ENCODE measurements at places on chromosomes 4 and X.

GRCh38 chrX:124383354-124383753 is 37.0 kb downstream of the SH2D1A start:
- no peak overlapping the region for H3K27ac ChIP-seq
- no peaks in the 10 kb centered on the region for H3K27me3 ChIP-seq
- no peaks in the 10 kb centered on the region for H3K36me3 ChIP-seq
- peaks cover 4% of the 10 kb centered on the region for H3K4me1 ChIP-seq
- H3K4me3 ChIP-seq = no peak overlapping the region

DNA sequence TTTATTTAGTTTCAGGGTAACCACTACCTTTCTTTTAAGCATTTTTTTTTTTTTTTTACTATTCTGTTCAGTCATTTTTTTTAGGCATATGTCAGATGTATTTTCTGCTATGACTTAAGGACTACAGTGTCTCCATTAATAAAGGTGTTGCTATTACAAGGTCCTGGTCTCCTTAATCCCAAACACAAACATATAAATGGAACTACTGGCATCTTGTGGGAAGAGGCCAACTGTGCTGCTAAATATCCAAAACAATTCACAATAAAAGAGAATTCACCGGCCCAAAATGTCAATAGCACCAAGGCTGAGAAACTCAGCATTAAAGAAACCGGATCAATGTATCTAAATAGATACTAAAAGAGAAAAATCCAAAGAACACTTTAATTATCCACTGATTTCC is 26.4 kb downstream of the LCORL start:
- H3K4me3 ChIP-seq = no peak overlapping the region
- peaks cover 23% of the 10 kb centered on the region for H3K4me1 ChIP-seq
- H3K36me3 ChIP-seq = no peaks in the 10 kb centered on the region
- no peak overlapping the region for H3K27ac ChIP-seq

GRCh38 chr4:141301216-141301615 is 80.5 kb downstream of the ZNF330 start:
- no peak overlapping the region for H3K27ac ChIP-seq
- DNase-seq = no peak
- no peak overlapping the region for H3K4me3 ChIP-seq
- no peaks in the 10 kb centered on the region for H3K27me3 ChIP-seq
- no peaks in the 10 kb centered on the region for H3K4me1 ChIP-seq
- H3K36me3 ChIP-seq = no peaks in the 10 kb centered on the region

DNA sequence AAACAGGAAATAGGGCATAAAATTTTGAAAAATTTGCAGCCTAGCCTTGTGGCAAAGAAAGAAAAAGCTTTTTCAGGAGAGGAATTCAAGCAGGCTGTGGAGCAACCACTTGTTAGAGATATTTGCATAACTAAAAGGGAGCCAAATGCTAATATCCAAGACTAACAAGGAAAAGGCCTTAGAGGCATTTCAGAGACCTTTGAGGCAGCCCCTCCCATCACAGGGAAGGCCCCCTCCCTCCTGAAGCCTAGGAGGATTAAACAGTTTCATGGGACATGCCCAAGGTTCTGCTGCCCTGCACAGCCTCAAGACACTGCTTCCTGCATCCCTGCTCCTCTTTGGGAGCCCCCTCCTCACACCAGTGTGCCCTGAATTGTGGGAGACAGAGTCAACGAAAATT is 275.4 kb upstream of the SFRP2 start:
- H3K36me3 ChIP-seq = peaks cover 24% of the 10 kb centered on the region
- DNase-seq = peak; percentile 13
- H3K4me1 ChIP-seq = peaks cover 8% of the 10 kb centered on the region
- peak overlapping the region; percentile 45 for H3K27ac ChIP-seq
- no peaks in the 10 kb centered on the region for H3K27me3 ChIP-seq

- H3K4me1 ChIP-seq = peaks cover 83% of the 10 kb centered on the region
- DNase-seq = no peak
- H3K4me3 ChIP-seq = peak overlapping the region; percentile 43
- H3K36me3 ChIP-seq = peaks cover 8% of the 10 kb centered on the region
- H3K27me3 ChIP-seq = no peaks in the 10 kb centered on the region
Measured at GRCh38 chr4:183181081-183181480, 82.0 kb downstream of the WWC2 start.

- no peak overlapping the region for H3K27ac ChIP-seq
- no peak overlapping the region for H3K4me3 ChIP-seq
- no peaks in the 10 kb centered on the region for H3K27me3 ChIP-seq
- H3K4me1 ChIP-seq = peaks cover 15% of the 10 kb centered on the region
- DNase-seq = no peak
Measured at GRCh38 chr4:18957716-18958115, 936.2 kb upstream of the LCORL start.

GRCh38 chr4:24862073-24862751 is 50.6 kb downstream of the CCDC149 start:
- no peak overlapping the region for H3K27ac ChIP-seq
- DNase-seq = no peak
- peaks cover 38% of the 10 kb centered on the region for H3K36me3 ChIP-seq

DNA sequence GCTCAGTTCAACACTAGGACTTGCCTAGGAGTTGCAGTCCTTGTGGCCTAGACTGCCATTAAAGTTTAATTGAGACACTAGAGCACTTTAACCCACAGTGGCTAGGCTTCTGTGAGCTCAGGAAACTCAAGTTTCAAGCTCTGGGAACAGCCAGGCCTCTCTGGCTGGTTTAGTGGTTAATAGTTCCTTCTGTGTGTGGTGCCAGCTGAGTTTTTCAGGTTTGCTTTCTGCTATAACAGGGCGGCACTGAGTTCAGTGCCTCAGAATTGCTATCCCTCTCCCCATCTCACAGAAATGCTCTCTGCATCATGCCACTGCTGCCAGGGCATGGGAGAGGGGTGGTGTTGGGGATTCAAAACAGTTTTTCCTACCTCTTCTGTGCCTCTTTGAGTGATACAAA is 15.9 kb downstream of the MMAA start:
- H3K27ac ChIP-seq = no peak overlapping the region
- no peak for DNase-seq
- H3K36me3 ChIP-seq = peaks cover 5% of the 10 kb centered on the region
- peaks cover 29% of the 10 kb centered on the region for H3K4me1 ChIP-seq
- peaks cover 11% of the 10 kb centered on the region for H3K27me3 ChIP-seq
- H3K4me3 ChIP-seq = no peak overlapping the region

- peaks cover 3% of the 10 kb centered on the region for H3K36me3 ChIP-seq
- no peak overlapping the region for H3K4me3 ChIP-seq
- no peak for DNase-seq
Measured at GRCh38 chrX:14398725-14399124, 130.6 kb upstream of the GLRA2 start.

- no peak overlapping the region for H3K4me3 ChIP-seq
- H3K27me3 ChIP-seq = no peaks in the 10 kb centered on the region
- no peak overlapping the region for H3K27ac ChIP-seq
- DNase-seq = no peak
- H3K36me3 ChIP-seq = peaks cover 22% of the 10 kb centered on the region
Measured at GRCh38 chr4:182642831-182643230, 274.4 kb downstream of the DCTD start.

- H3K4me1 ChIP-seq = peaks cover 41% of the 10 kb centered on the region
- no peak for DNase-seq
- H3K27me3 ChIP-seq = no peaks in the 10 kb centered on the region
- H3K27ac ChIP-seq = no peak overlapping the region
- no peaks in the 10 kb centered on the region for H3K36me3 ChIP-seq
Measured at GRCh38 chr4:181966104-181966551, 277.1 kb upstream of the TENM3 start.

DNA sequence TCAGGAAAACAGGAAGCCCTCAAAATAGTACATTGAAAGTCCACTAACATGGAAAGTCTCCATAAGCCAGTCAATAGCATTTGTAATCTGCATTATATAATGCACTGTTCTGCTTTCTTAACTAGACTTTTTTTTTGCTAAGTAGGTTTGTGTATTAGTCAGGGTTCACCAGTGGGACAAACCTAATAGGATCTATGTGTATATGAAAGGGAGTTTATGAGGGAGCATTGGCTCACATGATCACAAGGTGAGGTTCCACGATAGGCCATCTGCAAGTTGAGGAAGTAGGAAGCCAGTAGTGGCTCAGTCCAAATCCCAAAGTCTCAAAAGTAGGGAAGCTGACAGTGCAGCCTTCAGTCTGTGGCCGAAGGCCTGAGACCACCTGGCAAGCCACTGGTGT is 116.0 kb downstream of the MXRA5 start:
- H3K27ac ChIP-seq = no peak overlapping the region
- H3K36me3 ChIP-seq = no peaks in the 10 kb centered on the region
- H3K27me3 ChIP-seq = no peaks in the 10 kb centered on the region
- DNase-seq = no peak

DNA sequence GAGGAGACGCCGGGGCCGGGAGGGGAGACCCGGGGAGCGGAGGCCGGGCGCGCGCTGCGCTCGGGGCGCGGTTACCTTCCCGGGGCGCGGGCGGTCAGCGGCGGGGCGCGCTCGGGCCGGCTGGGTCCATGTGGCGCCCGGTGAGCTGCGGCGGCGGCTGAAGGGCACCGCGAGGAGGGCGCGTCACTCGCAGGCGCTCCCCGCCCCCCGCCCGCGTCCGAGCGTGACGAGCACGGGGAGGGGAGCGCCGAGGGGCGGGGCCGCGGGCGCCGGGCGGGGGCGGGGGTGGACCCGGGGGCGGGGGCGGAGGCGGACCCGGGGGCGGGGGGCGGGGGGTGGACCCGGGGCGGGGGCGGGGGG is at the start of gene CPLX1:
Gene CPLX1, minus strand, starts transcription at position 159 of the 360 bp plus-strand sequence. CDS start 1,607 bp downstream, outside the sequence.
- H3K27ac ChIP-seq = no peak within 1 kb of the TSS
- H3K36me3 ChIP-seq = no peaks in the 10 kb centered on the region
- H3K4me3 ChIP-seq = peak within 1 kb of the TSS; percentile 51
- peaks cover 65% of the 10 kb centered on the region for H3K27me3 ChIP-seq

DNA sequence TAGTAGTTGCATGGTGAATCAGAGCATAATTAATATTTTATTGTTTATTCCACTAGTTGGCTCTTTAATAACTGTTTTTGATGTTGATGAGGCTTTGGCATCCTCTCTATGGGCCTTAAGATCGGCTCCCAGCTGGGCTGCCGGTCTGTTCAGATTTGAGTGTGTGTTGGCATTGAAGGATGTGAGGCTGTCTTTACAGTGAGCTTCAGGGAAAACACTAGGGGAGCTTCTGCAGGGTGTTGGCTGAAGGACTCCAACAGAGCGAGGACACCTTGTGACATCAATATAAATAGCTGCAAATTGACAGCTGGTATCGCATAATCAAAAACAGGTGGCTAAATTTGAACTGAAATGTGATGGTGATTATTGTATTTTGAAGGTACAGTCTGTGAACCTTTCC is 322.0 kb downstream of the FSTL5 start:
- peaks cover 3% of the 10 kb centered on the region for H3K4me1 ChIP-seq
- no peak overlapping the region for H3K27ac ChIP-seq
- DNase-seq = no peak
- no peak overlapping the region for H3K4me3 ChIP-seq

DNA sequence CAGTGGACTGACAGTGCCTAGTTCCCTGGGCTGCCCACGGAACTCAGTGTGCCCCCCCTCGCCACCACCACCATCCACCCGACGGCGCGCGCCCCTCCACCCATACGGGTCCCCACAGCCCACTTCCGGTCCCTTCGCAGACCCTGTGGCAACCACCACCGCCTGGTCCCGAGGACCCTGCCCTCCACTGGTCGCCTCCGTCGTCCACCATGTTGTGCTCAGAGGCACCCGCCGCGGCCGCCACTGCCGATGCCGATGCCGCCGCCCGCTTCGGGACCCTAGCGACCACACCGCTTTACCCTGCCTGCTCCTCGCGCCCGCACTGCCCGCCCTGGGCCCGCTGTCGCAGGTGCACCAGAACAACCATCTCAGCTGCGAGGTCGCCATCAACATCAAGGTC is 66.5 kb upstream of the LANCL3 start:
- H3K4me3 ChIP-seq = no peak overlapping the region
- no peak for DNase-seq
- peaks cover 7% of the 10 kb centered on the region for H3K4me1 ChIP-seq
- no peaks in the 10 kb centered on the region for H3K36me3 ChIP-seq
- H3K27ac ChIP-seq = no peak overlapping the region

DNA sequence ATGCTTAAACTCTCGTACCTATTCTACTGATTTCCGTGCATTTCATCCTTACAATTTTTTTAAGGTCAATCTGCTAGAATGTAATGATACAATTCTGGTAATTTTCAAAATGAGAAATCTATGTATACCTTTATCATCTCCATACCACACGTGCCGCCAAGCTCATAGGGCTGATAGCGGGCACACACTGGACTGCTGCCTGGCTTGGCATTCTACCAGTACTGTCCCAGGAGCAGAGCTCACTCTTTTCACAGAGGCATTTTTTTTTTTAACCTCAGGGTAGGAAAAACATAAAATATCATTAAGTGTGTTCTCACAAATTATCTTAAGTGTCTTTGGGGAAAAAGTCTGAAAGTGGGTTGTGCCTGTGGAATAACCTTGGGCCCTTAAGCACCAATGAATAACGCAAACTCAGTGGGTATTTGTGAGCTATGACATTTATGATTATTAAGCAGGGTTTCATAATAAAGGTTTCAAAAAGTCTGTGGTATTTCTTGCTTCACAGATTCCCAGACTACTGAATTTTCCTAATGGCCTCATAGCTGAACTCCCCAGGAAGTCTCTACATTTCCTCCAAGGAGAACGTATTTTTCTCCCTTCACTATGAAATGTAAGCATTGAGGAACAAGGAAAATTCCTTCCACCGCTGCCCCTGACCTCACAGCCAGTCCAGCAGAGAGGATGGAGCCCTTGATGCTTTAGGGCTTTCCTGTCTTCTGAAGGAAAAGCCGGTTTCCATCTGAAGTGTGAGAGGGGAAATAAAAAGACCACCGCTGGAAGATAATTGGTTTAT is 125.2 kb downstream of the ELOVL6 start:
- peaks cover 26% of the 10 kb centered on the region for H3K36me3 ChIP-seq
- DNase-seq = no peak
- H3K27me3 ChIP-seq = no peaks in the 10 kb centered on the region
- H3K27ac ChIP-seq = no peak overlapping the region
- H3K4me3 ChIP-seq = no peak overlapping the region

- no peaks in the 10 kb centered on the region for H3K27me3 ChIP-seq
- H3K36me3 ChIP-seq = no peaks in the 10 kb centered on the region
- H3K4me3 ChIP-seq = no peak overlapping the region
- DNase-seq = no peak
Measured at GRCh38 chr4:38411092-38411491, 252.9 kb upstream of the KLF3 start.

- H3K36me3 ChIP-seq = no peaks in the 10 kb centered on the region
- no peak overlapping the region for H3K4me3 ChIP-seq
- no peak for DNase-seq
Measured at GRCh38 chr4:140374130-140374477, 658 bp downstream of the SCOC start.

- H3K27ac ChIP-seq = no peak overlapping the region
- H3K4me3 ChIP-seq = no peak overlapping the region
- no peak for DNase-seq
- peaks cover 12% of the 10 kb centered on the region for H3K36me3 ChIP-seq
- peaks cover 16% of the 10 kb centered on the region for H3K4me1 ChIP-seq
- no peaks in the 10 kb centered on the region for H3K27me3 ChIP-seq
Measured at GRCh38 chr4:109012286-109012880, 249.5 kb upstream of the ETNPPL start.
